NCI-H1048 (cell line): ENCODE measurements at places on chromosomes 12 and 14.
A peak's percentile ranks its signal among the peaks of the same experiment; 100 is the strongest.

DNA sequence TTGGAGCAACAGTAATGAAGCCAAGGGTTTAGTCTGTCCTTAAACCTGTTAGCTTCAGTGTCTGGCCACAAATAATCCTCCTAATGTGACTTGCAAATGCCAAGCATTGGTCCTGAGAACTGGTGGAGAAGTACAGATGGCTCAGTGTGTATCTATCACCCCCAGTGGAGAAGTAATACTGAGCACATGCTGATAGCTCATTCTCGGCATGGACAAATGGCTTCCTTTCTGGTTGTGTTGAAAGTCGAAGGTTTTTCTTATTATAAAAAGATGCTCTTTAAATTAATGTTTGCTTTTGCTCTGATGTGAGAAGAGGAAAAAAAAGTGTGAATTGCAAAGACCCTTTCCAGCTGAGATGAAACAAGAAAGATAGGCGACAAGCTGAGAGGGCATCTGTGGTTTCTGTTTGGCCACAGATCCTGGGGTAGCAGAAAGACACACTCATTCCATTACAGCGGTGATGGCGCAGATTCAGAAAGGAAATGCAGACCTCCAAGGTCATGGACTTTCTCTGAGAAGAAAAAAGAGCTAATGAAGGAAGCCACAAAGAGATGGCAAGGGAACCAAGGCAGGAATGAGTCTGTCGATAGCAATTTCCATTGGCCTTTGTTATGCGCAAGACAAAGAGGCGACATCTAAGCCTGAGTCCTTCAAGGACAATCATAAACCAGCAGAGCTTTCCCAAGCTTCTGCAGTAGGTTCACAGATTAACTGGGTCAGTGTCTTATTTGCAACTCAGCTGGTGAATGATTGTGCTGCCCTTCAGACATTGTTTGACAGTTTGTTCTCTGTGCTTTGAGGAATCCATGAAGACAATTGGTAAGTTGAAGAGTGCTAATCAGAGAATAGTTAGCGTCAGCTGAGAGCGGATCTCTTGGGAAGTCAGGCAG lies 155.5 kb upstream of the RGS6 start:
- DNase-seq = no peak

GRCh38 chr12:48454667-48455066 lies 17.7 kb upstream of the ANP32D start:
- DNase-seq = no peak

- no peak for DNase-seq
Measured at GRCh38 chr14:68305738-68306137, 486.2 kb downstream of the RAD51B start.

- DNase-seq = peak; percentile 1
Measured at GRCh38 chr12:90854136-90854689, 100.8 kb downstream of the CCER1 start.

GRCh38 chr12:127729381-127729780 lies 537.6 kb upstream of the TMEM132C start:
- DNase-seq = no peak

GRCh38 chr14:91927191-91927590 lies 20.3 kb downstream of the FBLN5 start:
- DNase-seq = no peak

- no peak for DNase-seq
Measured at GRCh38 chr12:102643879-102644575, 163.7 kb upstream of the IGF1 start.

DNA sequence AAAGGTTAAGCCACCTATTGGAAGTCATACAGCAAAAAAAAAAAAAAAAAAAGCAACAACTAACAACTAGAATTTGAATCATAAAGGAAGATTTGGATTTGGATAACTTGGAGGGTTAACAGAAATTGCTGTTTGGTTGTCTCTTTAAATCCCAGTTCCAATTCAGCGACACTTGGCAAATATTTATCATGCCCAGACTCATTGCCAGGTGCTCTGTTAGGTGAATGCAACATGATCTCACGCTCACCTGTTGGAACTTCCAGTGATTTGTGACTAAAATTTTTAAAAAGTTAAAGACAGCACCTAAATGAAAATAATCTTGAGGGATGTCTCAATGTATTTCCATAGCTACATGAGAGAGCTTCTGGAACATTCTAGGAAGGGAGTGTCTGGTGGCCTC lies 103.7 kb downstream of the TBX3 start:
- DNase-seq = no peak

- DNase-seq = no peak
Measured at GRCh38 chr12:55931317-55931779, 386 bp downstream of the DGKA start.
